ENCODE measurements at places on chromosomes 7 and 10.

DNA sequence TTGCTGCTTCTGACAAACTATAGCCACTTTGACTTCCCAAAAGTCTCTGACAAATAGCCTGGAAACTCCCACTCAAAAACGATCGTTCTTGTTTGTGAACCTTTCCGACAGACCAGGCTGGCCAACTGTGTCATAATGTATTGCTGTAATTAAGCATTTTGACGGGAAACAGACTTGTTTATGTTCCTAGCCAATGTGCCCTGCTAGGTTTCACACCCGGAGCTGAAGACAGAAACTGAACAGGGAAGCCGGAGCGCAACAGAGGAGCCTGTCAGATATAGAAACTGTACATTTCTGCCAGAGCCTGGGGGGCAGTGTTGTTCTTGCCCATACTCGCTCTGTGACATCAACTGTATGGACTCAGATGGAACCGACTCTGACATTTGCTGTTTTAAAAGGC is 55.3 kb upstream of the C7orf33 start:
- H3K27ac ChIP-seq, result no peak overlapping the region
- H3K4me1 ChIP-seq, result peaks cover 6% of the 10 kb centered on the region
- peaks cover 34% of the 10 kb centered on the region for H3K27me3 ChIP-seq
- DNase-seq, result peak; percentile 48

GRCh38 chr10:89364531-89364930 is 13.3 kb upstream of the IFIT1B start:
- H3K36me3 ChIP-seq, result no peaks in the 10 kb centered on the region
- no peak overlapping the region for H3K27ac ChIP-seq
- no peak for DNase-seq
- H3K4me3 ChIP-seq, result no peak overlapping the region
- H3K27me3 ChIP-seq, result peaks cover 10% of the 10 kb centered on the region

- H3K4me1 ChIP-seq, result peaks cover 30% of the 10 kb centered on the region
- no peaks in the 10 kb centered on the region for H3K36me3 ChIP-seq
- peaks cover 4% of the 10 kb centered on the region for H3K27me3 ChIP-seq
- no peak for DNase-seq
- H3K4me3 ChIP-seq, result no peak overlapping the region
Measured at GRCh38 chr10:88116481-88116880, 253.1 kb downstream of the PTEN start.

GRCh38 chr10:21497177-21497807 is 28.2 kb downstream of the SKIDA1 start:
- H3K4me1 ChIP-seq, result peaks cover 23% of the 10 kb centered on the region
- peak overlapping the region; percentile 79 for H3K4me3 ChIP-seq
- peak; percentile 37 for DNase-seq
- H3K27ac ChIP-seq, result no peak overlapping the region

GRCh38 chr7:101608772-101609713 is 20.1 kb downstream of the MYL10 start:
- H3K36me3 ChIP-seq, result no peaks in the 10 kb centered on the region
- H3K27ac ChIP-seq, result no peak overlapping the region
- H3K4me3 ChIP-seq, result no peak overlapping the region
- no peak for DNase-seq
- no peaks in the 10 kb centered on the region for H3K4me1 ChIP-seq

GRCh38 chr10:12194752-12195271 is 879 bp downstream of the NUDT5 start:
- H3K27me3 ChIP-seq, result no peaks in the 10 kb centered on the region
- H3K4me1 ChIP-seq, result peaks cover 53% of the 10 kb centered on the region
- H3K27ac ChIP-seq, result peak overlapping the region; percentile 98
- H3K36me3 ChIP-seq, result peaks cover 47% of the 10 kb centered on the region

GRCh38 chr7:70237831-70238575 is 639.7 kb downstream of the AUTS2 start:
- no peak overlapping the region for H3K4me3 ChIP-seq
- H3K27ac ChIP-seq, result no peak overlapping the region
- no peaks in the 10 kb centered on the region for H3K36me3 ChIP-seq

GRCh38 chr7:78224923-78225322 is 426.4 kb downstream of the PHTF2 start:
- no peak overlapping the region for H3K27ac ChIP-seq
- no peaks in the 10 kb centered on the region for H3K4me1 ChIP-seq
- H3K27me3 ChIP-seq, result no peaks in the 10 kb centered on the region
- H3K36me3 ChIP-seq, result no peaks in the 10 kb centered on the region
- no peak for DNase-seq
- no peak overlapping the region for H3K4me3 ChIP-seq

DNA sequence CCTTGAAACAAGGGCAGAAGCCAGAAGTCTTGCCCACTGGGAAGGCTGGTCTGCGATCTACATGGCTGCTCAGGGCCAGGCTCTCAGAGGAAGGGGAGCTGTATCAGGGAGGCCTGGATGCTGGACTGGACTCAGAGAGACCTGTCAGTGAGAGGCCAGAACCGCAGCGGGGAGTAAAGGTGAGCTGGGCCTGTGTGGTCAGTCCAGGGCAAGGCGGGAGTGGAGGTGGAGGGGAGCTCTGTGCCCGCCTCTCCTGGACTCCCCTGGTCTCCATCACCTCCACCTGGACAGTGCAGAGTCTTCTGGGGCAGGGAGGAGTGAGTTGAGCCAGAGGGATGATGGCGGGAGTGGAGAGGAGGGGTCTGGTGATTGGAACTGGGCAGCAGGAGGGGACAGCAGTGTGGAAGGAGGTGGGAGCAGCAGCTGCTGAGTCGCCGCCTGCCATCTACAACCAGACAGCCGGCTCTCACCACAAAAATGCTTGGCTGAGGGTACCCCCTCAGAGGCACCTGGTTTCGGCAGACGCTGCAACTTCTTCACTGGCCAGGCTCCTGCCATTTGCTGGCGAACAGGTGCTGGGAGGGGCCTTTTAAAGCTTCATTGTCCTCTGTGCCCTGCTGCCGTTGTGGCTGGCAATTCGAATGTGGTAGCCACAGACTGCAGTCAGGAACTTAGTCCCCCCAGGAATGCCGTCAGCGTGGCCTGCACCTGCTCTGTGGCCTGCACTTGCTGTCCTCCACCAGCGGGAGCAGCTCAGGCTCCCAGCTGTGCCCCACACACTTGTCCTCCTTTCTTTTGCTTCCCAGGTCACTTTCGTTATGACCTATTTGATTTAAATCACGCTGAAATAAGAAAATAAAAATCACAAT is 3.5 kb downstream of the RASSF4 start:
- no peak overlapping the region for H3K27ac ChIP-seq
- no peaks in the 10 kb centered on the region for H3K36me3 ChIP-seq
- peaks cover 34% of the 10 kb centered on the region for H3K4me1 ChIP-seq
- no peak overlapping the region for H3K4me3 ChIP-seq
- no peak for DNase-seq

DNA sequence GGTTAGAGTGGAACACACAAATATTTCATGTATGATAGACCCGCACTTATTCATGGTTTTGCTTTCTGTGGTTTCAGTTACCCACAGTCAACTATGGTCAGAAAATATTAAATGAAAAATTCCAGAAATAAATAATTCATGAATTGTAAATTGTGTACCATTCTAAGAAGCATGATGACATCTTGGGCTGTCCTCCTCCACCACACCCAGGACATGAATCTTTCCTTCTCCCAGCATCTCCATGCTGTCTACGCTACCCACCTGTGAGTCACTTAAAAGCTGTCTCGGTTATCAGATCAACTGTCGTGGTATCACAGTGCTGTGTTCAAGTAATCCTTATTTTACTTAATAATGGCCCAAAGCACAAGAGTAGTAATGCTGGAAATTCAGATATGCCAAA is 419.6 kb upstream of the NRP1 start:
- H3K4me1 ChIP-seq, result no peaks in the 10 kb centered on the region
- no peak for DNase-seq
- H3K36me3 ChIP-seq, result no peaks in the 10 kb centered on the region
- H3K27ac ChIP-seq, result no peak overlapping the region
- H3K27me3 ChIP-seq, result no peaks in the 10 kb centered on the region
- H3K4me3 ChIP-seq, result no peak overlapping the region

DNA sequence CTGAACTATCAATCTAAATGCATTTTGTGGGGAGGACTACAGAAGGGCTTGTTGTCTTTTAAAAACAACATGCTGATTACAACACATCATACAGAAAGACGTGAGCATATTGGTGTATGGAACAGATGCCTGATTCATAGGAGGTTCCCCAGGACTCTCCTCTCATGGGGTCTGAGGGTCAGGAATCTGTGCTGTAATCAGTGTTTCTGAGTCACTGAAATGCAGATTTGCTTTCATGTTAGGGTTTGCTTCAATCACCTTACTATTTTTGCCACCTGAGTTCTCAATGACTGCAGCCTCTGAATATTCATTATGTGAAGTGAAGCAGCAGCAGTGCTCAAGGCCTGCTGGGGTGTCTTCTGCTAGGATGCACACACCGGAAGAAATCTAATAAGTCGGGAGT is 550 bp upstream of the ANK3 start:
- H3K27me3 ChIP-seq, result no peaks in the 10 kb centered on the region
- no peaks in the 10 kb centered on the region for H3K36me3 ChIP-seq
- no peak for DNase-seq
- no peak overlapping the region for H3K4me3 ChIP-seq

DNA sequence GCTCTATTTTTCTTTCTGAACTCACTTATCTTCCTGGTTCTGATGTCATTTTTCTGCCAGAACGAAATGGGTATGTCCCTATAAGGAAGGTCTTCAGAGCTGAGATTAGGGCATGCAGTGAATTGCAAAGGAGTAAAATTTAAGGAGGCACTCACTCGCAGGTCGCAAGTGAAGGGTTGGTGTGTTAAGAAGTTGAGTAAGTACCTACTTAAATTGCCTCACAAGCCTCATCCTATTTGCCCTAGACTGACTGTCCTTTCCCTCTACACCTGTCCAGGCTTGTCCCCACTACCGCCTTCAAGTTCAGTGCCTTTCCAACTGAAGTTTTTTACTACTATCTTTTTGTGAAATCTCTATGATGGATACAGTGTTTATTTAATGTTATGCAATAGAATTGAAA is 191.5 kb downstream of the AHR start:
- no peak overlapping the region for H3K4me3 ChIP-seq
- no peak overlapping the region for H3K27ac ChIP-seq
- H3K27me3 ChIP-seq, result peaks cover 5% of the 10 kb centered on the region

DNA sequence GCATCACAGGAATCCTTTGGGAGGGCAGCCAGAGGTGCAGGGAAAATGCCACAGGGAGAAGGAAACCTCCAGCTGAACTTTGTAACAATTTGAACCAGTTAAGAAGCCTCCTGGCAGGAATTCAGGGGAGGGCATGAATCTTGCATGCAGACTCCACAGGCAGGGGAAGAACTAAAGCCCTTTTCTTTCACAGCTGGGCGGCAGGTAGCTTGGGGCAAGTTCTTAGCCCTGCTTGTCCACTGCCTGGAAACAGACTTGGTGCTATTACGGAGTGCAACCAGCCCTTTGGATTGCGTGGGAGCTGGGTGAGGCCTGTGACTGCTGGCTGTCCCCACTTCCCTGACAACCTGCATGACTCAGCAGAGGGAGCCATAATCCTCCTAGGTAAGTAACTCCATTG is 51.7 kb upstream of the ADAM12 start:
- no peak for DNase-seq
- H3K4me3 ChIP-seq, result no peak overlapping the region
- no peaks in the 10 kb centered on the region for H3K36me3 ChIP-seq
- H3K27ac ChIP-seq, result no peak overlapping the region
- H3K27me3 ChIP-seq, result no peaks in the 10 kb centered on the region

GRCh38 chr10:73366381-73367298 is 8.0 kb upstream of the CFAP70 start:
- DNase-seq, result no peak
- H3K4me1 ChIP-seq, result peaks cover 7% of the 10 kb centered on the region
- H3K4me3 ChIP-seq, result no peak overlapping the region
- H3K27me3 ChIP-seq, result no peaks in the 10 kb centered on the region
- no peak overlapping the region for H3K27ac ChIP-seq

- DNase-seq, result no peak
- H3K4me3 ChIP-seq, result no peak overlapping the region
Measured at GRCh38 chr10:24851629-24852028, 100.8 kb downstream of the PRTFDC1 start.

DNA sequence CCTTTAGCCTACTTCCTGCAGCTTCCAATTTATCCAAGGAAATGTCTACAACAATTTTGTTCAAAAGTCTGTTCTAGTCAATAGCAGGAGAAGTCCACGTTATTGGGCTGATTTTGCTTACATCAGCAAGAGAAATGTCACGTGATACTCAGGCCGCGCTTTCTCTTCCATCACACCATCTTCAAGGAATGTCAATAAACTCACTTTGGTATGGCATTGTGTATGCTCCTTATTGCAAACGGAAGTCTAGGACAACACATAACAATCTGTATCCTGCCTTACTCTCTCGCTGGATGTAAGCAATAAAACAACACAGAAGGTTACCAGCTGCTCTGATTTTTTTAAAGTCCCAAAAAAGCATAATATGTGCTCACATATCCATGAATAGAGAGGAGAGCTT is 17.1 kb upstream of the STK17A start:
- H3K4me1 ChIP-seq, result peaks cover 9% of the 10 kb centered on the region
- no peaks in the 10 kb centered on the region for H3K36me3 ChIP-seq
- H3K4me3 ChIP-seq, result no peak overlapping the region
- no peak overlapping the region for H3K27ac ChIP-seq
- peaks cover 20% of the 10 kb centered on the region for H3K27me3 ChIP-seq
- DNase-seq, result no peak

DNA sequence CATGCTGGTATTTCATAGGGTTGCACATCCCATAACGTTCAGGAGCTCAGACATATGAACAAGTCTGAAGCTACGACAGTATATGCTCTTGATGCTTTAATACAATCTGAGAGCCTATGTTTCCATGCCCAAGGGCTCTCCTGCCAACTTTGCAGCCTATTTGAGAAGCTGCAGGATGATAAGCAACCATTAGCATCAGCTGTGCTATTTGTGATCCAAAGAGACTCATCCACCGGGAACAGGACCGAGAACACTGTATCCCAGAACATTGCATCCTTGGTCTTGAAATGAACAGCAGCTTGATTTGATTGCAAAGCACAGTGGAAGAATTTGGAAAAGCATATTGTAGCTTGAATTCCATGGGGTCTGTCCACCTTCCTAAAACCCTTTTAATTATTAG is 156.2 kb upstream of the PTER start:
- DNase-seq, result no peak
- H3K4me3 ChIP-seq, result no peak overlapping the region
- H3K36me3 ChIP-seq, result no peaks in the 10 kb centered on the region
- peaks cover 2% of the 10 kb centered on the region for H3K27me3 ChIP-seq
- no peak overlapping the region for H3K27ac ChIP-seq

All from activated CD8-positive, alpha-beta T cell treated with anti-CD3 and anti-CD28 coated beads, Interleukin-2, amount 10 ng/mL, durations not matched to agents 7 days and 5 days (primary cell).